Activated T-helper 17 cell treated with anti-CD3 and anti-CD28 coated beads, Interleukin-2, amount 50 U/mL, for 72 hours (primary cell): ENCODE measurements at places on chromosomes 1 and 21. TPM values are rescaled to one million over a fixed set of nuclear protein-coding genes. Genes with fewer than 3 reads are reported as not detected.

- ATAC-seq: no peak
These were observed 30.4 kb downstream of the MORC3 start for GRCh38 chr21:36350282-36350910.

CCDC185 gene
- total RNA-seq: not detected

GRCh38 chr1:33343539-33343938 lies 22.6 kb upstream of the A3GALT2 start:
- ATAC-seq: no peak

ANKRD34A gene
- total RNA-seq: 4.8 TPM

DNA sequence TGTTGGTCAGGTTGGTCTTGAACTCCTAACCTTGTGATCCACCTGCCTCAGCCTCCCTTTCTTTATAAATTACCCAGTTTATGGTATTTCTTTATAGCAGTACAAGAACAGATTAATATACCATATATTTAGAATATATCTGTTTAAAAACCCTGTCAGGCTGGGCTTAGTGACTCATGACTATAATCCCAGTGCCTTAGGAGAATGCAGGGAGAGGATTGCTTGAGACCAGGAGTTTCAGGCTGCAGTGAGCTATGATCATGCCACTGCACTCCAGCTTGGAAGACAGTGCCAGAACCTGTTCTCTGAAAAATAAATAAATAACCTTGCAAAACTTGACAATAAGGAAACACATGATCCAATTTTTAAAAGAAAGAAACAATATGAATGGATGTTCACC lies 43.9 kb downstream of the ZNF684 start:
- no peak for ATAC-seq

- ATAC-seq: no peak
These were observed 691 bp upstream of the SELENBP1 start for GRCh38 chr1:151373196-151373595.

DNA sequence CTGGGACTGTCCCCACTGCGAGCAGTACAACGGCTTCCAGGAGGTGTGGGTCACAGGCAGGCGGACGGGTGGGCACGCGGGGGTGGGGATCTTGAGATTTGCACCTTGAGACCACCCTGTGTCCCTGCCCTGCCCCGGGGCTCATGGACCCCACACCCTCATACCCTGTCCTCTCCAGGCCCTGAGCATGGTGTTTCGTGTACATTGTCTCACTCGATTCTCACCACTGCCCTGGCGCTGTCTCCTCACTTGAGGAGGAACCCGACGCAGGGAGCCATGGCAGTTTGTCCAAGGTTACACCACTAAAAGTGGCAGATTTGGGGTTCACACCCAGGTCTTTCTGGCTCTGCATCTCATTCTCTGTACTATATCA lies 7.2 kb downstream of the TMEM201 start:
- no peak for ATAC-seq

DCAF6 gene
- 25.9 TPM for total RNA-seq

GRCh38 chr1:8873001-8873400 lies 5.5 kb downstream of the ENO1 start:
- ATAC-seq: no peak

GRCh38 chr21:15567191-15567590 lies 162.6 kb upstream of the USP25 start:
- ATAC-seq: no peak

DNA sequence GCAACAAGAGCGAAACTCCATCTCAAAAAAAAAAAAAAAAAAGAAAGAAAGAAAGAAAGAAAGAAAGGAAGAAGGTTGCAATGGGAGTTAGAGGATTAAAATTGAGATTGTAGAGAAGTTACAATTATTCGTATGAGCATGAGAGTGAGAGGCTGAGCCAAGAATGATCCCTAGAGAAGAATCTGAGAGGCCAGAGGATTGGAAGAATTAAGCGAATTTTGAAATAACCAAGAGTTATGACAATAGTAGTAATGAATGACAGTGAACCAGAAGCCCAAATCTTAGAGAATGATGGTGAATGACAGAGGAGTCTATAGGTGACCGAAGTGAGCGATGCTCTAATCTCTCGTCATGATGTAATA lies 369 bp upstream of the ZYG11B start:
- ATAC-seq: no peak

SLC44A5 gene
- 0.61 TPM for total RNA-seq

PLA2G2C gene
- total RNA-seq: 0.26 TPM

FCGR1A gene
- not detected for total RNA-seq

KLF17 gene
- not detected for total RNA-seq

DNA sequence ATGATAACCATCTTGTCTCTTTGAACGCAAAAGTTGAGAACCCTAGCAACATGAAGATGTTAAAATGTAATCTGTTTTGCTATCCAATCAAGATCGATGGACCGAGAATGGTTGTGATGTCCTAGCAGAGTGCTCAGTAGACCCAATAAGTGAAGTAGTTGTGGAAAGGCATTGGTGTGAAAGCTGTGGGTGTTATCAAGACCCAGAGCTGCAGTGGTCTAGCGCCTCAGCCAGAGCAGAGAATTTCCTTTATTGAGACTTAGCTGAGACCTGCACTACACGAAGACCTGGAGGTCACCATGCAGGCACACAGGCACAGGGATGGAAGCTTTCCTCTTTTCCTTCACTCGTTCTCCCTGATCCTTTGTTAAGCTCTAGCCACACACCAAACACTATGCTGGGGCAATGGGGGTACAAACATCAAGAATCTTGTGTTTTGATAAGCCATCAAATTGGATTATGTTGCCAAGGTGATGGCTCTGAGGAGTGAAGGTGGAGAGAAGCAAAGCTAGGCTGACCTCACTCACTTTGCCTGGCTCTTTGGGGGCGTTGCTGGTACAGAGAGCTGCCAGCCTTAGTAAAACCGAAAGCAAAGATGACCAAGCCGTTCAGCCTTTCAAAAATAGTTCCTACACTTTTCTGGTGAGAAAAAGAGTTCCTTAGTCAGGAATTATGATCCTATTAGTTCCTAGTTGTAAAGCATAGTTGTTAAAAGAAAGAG lies 24.1 kb downstream of the METTL13 start:
- ATAC-seq: peak; percentile 80

- no peak for ATAC-seq
These were observed 33.6 kb upstream of the CASZ1 start for GRCh38 chr1:10829965-10830515.

SPRR3 gene
- total RNA-seq: not detected

- ATAC-seq: no peak
These were observed 92.0 kb downstream of the CASZ1 start for GRCh38 chr1:10704368-10704882.

- peak; percentile 18 for ATAC-seq
These were observed 202.6 kb upstream of the COA6 start for GRCh38 chr1:234170622-234171021.

AZIN2 gene
- 3.4 TPM for total RNA-seq

- ATAC-seq: no peak
These were observed 127.2 kb upstream of the ADAR start for GRCh38 chr1:154735061-154735803.

DNA sequence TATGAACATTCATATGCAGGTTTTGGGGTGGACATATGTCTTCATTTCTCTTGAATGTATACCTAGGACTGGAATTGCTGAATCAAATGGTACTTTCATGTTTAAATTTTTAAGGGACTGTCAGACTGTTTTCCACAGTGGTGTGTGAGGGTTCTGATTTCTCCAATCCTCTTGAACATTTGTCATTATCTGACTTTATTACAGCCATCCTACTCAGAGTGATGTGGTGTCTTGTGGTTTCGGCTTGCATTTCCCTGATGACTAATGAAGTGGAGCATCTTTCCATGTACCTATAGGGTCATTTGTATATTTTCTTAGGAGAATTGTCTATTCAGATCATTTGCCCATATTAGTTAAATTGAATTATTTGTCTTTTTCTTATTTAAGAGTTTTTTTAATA lies 35.4 kb upstream of the ZNF281 start:
- ATAC-seq: peak; percentile 82

- ATAC-seq: no peak
These were observed 31.8 kb downstream of the IGSF21 start for GRCh38 chr1:18139198-18139981.

GRCh38 chr1:171653796-171654195 lies 1.3 kb upstream of the MYOC start:
- no peak for ATAC-seq
